ENCODE measurements at places on chromosomes 7 and 10.

DNA sequence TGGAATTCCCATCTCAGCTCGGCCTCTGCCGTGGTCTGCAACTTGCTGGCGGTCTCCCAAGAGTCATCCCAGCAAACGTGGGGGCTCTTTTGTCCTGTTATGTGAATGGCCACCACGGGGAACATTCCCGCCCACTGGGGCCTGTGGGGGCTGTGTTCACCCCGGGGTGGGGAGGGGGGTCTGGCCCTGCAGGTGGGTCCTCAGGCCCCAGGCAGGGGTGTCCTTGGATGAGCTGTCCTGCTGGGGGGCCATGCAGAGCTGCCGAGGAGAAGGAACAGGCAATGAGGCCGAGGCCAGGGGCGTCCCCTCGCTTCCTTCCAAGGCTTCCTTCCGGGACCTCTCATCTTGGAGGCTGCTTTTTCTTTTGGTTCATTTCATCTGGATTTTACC, 24.4 kb upstream of the PITRM1 start:
- DNase-seq: no peak

DNA sequence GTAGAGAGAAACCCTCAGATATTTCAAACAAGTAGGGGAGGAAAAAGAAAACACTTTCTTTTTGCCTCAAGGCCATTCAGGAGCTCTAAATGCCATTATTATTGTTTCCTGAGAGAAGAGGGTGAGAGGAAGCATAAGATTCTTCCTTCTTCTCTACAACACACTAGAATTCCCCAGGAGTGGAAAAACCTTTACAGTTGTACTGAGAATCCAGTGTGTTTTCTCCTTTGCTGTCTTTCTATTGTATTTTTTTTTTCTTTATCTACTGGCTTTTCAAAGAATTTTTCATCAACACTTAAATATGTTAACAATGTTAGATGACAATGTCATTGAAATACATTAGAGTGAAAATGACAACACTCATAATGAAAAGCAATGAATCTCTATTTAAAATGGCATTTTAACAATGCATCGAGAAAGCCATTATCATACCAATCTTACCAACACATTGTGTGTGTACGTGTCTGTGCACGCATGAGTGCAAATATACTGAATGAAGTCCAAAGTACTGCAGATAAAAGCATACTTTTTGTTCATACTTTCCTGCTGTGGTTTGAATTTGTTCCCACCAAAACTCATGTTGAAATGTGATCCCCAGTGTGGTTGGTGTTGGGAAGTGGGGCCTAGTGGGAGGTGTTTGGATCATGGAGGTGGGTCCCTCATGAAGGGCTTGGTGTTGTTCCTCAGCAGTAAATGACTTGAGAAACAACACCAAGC, 24.2 kb upstream of the MACC1 start:
- DNase-seq: no peak

- DNase-seq: no peak
Measured at GRCh38 chr10:110834629-110835301, 37.0 kb upstream of the PDCD4 start.

GRCh38 chr7:27533652-27534081, 129.0 kb downstream of the HIBADH start:
- no peak for DNase-seq

DNA sequence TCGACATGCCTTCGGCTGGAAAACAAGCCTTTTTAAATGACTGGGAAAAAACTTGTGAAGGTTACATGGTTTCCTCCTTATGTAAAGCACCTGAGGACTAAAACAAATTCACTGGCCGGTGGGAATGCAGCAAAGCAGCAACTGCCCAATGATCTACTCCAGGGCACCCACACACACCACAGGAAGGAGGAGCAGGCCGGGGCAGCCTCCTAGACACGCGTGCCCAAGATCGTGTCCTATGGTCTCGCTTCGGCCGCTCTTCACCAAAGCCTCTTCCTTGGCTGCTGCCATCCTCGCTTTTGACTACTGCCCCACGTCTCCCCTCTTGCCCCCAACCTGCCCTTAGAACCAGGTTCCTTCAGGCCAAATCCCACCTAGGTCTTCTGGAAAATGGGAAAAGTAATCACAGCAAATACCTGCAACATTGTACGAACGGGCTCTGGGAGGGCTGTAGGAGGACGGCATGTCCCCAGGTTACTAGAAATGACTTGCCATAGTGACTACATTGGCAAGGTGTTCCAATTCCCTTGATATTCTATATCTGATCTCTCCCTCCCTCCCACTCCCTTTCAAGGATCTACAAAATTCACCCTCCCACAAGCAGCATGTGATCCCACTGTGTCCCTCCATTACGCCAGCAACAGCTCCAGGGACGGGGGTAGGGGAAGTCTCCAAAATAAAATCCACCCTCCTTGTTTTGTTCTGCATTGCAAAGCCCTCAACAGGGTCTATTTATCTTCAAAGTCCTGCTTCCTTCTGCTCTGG, 84.9 kb downstream of the RNF216 start:
- no peak for DNase-seq

DNA sequence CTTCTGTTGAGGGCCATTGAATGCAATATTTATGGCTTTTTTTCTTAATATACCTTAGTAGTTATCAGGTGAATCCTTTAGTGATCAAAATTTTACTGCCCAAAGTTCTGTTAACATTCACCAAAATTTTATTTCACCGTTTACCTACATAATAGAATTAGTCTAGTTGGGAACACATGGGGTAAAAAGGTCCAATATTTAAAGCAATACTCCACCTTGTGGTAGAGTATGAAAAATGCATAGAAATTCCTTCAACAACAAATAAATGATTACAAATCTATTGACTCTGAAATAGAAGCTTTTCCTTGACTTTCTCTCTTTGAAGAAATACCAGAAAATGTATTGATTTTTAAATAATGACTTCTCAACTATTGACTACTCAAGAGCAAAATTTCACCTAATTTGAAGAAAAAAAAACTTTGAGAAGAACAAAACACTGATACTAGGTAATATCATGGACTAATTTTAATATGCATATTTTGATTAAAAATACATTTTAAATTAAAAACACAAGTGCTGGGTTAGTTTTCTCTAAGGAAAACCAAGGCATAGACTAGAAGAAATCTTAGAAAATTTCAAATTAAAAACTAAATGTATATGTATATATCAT, 43.3 kb downstream of the POLR1F start:
- no peak for DNase-seq

All from D721Med (cell line).